ENCODE measurements at places on chromosomes 6 and 20. TPM values are rescaled to one million over a fixed set of nuclear protein-coding genes. Genes with fewer than 3 reads are reported as not detected.

The CD109 gene
- 1.9 TPM for total RNA-seq

The VNN1 gene
- total RNA-seq, result not detected

The IRF4 gene
- not detected for total RNA-seq

The HTR1E gene
- 0.63 TPM for total RNA-seq

The ABHD12 gene
- 51.6 TPM for total RNA-seq

The WDR46 gene
- total RNA-seq, result 39.4 TPM

The C4B gene
- 8.8 TPM for total RNA-seq

The CYP24A1 gene
- not detected for total RNA-seq

The TMEM63B gene
- total RNA-seq, result 47.6 TPM

The SLC13A3 gene
- total RNA-seq, result 13.1 TPM

Measured in parietal lobe (tissue), 2 donors.